BE2C (cell line): ENCODE measurements at places on chromosomes 12 and 14.
A peak's percentile ranks its signal among the peaks of the same experiment; 100 is the strongest.

GRCh38 chr12:130330685-130331084 lies 7.0 kb upstream of the PIWIL1 start:
- no peak for DNase-seq

- DNase-seq: no peak
Observed at GRCh38 chr12:12476857-12477531, 85.7 kb downstream of the DUSP16 start.

GRCh38 chr12:67698672-67699581 lies 50.4 kb downstream of the DYRK2 start:
- DNase-seq: no peak

DNA sequence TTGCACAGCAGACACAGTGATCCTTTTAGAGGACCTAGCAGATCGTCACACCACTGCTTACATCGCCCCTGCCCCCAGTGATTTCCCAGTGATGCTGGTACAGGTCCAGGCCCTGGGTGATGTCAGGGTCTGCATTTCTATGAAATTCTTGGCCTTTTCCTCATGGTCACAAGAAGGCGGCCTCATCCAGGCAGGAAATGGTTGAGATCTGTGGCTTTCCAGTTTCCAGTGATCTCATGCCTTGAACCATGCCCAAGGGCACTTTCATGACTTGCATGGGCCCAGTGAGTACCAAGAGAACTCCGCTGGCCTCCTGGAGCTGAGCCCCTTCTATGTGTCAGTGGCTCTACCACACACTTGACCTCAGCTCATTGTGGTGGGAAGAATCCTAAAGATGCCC lies 41.9 kb upstream of the BDKRB2 start:
- DNase-seq: no peak

- no peak for DNase-seq
Observed at GRCh38 chr12:122028165-122028904, 6.7 kb downstream of the BCL7A start.

GRCh38 chr14:67370830-67371229 lies 10.7 kb downstream of the EIF2S1 start:
- no peak for DNase-seq

DNA sequence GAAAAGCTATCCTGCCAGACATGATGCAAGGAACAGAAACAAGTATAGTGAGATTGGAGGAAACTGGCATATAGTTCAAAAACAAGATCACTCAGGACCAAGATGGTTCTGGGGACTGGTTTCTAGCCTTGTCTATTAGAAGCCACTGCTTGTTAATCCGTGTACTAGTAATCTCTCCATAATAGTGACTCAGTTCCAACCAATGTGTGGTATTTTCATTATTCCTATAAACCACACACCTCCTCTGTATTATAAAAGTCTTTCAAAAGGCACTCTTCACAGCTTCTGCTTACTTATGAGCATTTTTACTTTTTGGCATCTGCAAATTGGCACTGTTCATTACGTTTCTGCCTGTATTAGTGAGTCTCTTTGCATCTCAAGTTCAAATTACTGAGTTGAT lies 140.3 kb downstream of the SLC6A15 start:
- no peak for DNase-seq

DNA sequence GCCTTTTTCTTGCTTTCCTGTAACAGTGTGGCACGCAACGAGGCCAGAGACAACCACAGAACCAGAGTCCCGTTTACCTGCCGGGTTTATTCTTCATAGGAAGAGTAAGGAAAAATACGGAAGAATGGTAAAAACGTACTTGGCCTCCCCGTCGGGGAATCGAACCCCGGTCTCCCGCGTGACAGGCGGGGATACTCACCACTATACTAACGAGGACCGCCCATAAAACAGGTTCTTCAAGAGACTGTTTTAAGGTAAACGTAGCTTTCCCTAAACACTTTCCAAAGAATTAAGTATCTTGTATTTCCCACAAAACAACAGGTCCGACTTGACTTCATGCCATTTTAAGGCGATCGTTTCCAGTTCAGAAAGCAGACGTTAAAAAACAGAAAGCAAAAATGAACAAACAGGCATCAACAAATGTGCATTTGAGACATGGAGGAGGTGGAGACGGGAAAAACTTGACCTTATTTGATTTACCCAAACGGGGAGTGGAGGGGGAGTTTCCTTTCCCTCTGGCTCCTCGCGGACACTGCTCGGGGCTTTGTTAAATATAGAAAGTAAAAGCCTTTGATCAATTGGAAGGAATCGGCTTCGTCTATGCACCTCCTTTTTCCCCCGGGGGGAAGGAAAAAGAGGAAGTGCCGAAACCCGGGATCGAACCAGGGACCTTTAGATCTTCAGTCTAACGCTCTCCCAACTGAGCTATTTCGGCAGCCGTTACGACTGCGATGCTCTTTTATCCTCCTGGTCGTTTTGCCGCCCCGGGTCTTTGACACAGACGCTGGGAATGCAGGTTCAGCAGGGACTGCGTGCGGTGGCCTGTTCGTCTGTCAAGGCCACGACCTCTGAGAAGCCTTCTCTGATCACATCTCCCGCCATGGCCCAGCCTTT lies 13.0 kb upstream of the UBC start:
- peak; percentile 83 for DNase-seq

DNA sequence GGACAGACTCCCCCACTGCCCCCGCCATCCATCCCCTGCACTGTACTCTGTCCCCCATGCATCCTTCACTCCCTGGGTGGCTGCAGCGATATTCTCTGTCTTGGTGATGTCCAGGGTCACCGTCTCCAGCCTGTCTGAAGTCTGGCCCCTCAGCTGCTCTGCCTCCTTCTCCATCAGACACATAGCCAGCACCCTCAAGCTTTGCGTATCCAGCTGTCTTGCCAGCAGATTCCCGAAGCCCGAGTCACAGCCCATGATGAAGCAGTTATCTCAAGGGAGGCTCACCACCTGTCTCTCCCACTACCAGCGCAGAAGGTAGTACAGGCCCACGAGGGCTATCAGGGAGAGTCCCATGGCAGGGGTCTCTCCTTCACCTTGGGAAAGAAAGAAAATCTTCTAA lies 77.8 kb downstream of the HSD17B6 start:
- DNase-seq: no peak

- no peak for DNase-seq
Observed at GRCh38 chr14:89266754-89267153, 150.3 kb downstream of the FOXN3 start.

- no peak for DNase-seq
Observed at GRCh38 chr12:129494766-129495165, 409.1 kb downstream of the TMEM132D start.

- no peak for DNase-seq
Observed at GRCh38 chr14:30159374-30159773, 231.7 kb upstream of the PRKD1 start.

GRCh38 chr12:80939231-80939950 lies 1.7 kb upstream of the LIN7A start:
- no peak for DNase-seq

DNA sequence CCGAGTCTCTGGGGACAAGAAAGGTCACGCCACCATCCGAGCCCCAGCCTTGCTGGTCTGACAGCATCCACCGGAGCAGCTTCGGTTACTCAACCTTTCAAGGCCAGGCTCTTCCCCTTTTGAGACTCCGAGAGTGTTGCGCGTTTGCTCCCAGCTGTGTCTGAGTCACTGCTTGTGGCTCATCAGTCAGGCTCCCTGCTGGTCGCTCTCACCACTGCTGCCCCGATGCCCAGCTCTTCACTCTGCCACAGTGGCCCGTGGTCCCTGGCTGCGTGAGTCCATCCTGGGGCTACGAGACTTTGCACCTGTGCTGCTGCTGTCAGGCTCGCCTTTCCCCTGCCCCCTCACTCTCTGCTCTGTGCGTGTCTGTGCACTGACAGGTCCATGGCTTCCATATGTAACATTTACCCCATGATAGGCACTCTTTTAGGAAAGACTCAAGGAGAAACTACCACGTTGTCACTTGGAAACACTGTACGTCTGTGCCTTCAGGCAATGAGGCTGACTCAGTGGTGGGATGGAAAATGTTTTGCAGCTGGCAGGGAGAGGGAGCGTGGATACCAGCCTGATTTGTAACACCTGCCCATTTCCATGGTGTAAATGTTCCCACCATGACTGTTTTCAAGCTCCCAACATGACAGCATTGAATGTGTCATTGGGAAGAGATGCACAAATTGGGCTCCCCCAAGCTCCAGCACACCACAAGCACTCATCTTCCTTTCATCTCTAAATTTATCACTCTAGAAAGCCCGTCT lies 350.7 kb downstream of the TMEM132D start:
- DNase-seq: no peak

DNA sequence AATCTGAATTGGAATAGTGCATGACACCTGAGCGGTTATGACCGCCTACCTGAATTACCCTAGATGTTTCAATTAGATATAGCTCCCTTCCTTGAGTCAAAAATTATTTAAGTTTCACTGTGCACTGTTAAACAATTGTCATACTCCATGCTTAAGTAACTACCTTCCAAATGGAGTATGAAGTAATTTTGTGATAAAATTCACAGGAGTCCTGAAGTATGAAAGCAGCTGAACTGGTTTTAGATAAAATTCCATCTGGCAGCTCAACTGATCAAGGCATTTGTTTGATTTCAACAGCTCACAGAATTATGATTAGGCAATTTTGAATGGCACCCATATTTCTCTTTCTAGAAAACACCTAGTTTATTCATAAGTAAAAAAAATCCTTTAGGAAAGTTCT lies 19.5 kb downstream of the PRICKLE1 start:
- no peak for DNase-seq
